ENCODE measurements at places on chromosomes 4 and X.

GRCh38 chr4:165630671-165631070 is 242.4 kb upstream of the TLL1 start:
- DNase-seq = no peak

GRCh38 chr4:62275470-62275869 is 1075.3 kb downstream of the ADGRL3 start:
- DNase-seq = no peak

DNA sequence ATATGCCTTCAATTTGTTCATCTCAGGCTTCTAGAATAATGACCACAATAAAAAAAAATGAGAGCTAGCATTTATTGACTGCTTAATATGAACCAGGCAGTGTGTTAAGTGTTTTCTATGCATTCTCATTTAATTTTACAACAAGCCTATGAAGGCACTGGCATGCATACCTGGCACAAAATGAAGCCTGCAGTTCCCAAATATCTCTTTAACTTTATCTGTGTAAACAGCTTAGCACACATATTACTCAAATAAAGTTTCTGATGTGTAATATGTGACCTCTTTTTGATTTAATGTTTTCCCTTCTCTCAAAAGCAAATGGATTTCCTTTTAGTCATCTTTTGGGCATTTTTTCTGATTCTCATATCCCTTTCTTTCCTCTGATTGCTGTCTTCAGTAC is 671.8 kb downstream of the PCDH7 start:
- no peak for DNase-seq

GRCh38 chrX:37347420-37347819 is 1.7 kb upstream of the PRRG1 start:
- peak; percentile 81 for DNase-seq

- DNase-seq = no peak
Observed at GRCh38 chrX:41695426-41695825, 6.7 kb downstream of the GPR34 start.

- DNase-seq = peak; percentile 17
Observed at GRCh38 chrX:56812515-56813105, 83.6 kb downstream of the NBDY start.

- DNase-seq = peak; percentile 2
Observed at GRCh38 chrX:22652596-22652995, 347.2 kb upstream of the DDX53 start.

DNA sequence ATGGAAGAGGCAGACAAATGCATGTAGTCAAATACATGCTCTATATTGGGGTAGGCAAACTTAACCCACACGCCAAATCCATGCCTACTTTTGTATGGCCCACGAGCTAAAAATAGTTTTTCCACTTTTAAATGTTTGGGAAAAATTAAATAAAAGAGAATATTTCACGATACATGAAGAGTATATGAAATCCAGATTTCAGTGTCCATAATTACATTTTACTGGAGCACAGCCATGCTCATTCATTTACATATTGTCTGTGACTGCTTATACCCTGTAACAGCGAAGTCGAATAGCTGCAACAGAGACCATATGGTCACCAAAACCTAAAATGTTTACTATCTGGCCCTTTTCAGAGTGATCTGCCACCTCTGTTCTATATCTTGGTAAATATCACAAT is 257.4 kb upstream of the NOCT start:
- no peak for DNase-seq

DNA sequence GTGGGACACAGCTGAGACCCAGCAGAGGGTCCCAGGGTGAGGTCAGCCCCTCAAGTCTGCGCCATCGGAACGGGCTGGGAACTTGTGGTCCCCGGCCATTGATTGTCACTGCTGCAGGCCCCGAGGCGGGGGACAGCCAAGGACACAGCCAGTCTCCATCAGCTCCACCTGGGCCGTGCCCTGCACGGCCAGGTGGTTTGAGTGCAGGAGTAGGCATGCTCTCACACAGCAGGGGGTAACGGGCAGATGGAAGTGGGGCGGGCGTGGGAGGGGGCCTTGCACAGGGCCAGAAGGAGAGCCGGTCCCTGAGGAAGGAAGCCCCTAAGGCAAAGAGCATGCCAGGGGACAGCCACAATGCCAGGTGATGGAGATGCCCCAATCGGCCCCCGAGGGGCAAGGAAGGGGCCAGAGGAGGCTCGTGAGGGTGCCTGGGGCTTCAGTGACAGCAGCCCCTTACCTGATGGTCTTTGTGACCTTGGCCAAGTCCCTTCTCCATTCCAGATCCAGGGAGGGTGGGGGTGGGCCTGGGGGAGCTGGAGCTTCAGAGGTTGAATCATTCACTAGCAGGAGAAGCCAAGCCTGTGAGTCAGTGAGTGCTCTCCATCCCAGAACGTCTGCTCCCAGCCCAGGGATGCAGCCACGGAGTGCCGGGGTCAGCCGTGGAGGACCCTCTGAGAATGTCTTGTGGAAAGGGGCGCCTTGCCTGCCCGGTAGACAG is 2.3 kb downstream of the ATP2B3 start:
- DNase-seq = no peak

- DNase-seq = no peak
Observed at GRCh38 chrX:13198056-13198761, 121.6 kb downstream of the ATXN3L start.

DNA sequence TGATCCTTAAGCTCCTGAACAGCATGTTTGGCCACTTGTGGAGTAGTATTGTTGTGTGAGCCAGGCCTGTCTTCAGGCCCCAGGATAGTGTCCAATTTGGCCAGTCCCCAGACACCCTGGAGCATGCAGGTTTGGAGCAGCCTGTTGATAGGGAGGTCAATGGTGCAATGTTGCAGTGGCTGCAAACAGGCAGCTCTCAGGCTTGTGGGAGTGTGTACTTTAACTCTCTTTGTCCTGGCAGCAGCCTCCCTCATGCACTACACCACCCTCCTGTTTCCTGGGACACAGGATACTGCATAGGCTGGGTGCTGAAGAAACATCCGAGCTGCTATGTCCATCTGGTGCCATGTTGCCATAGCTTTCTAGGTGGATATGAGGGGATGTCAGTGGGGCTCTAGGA is 24.0 kb downstream of the TECRL start:
- DNase-seq = no peak

DNA sequence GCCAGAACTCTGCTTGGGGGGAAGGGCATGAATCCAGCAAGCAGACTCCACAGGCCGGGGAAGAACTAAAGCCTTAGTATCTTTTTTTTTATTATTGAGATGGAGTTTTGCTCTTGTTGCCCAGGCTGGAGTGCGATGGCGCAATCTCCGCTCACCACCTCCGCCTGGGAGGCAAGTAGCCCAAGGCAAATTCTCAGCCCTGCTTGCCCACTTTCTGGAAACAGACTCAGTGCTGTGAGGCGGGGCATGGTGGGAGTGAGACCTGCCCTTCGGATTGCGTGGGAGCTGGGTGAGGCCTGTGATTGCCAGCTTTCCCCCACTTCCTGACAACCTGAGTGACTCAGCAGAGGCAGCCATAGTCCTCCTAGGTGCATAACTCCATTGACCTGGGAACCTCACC is 348.8 kb downstream of the GASK1B start:
- no peak for DNase-seq

DNA sequence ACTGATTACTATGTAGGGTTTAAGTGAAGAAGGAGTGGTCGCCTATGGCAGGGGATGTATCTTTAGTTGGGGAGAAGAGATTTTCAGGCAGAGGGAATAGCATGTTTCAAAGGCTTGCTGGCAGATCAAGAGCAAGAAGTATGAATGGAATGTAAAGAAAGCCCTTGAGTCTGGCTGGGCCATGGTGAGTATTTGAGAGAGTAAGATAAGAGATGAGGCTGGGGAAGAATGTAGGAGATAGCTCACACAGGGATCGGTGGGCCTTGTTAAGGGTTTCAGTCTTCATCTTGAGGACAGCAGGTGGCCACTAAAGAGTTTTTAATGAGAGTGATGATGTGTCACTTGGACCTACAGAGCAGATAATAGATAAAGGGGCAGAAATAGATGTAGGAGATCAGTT is 319.1 kb upstream of the RPS6KA3 start:
- no peak for DNase-seq

- peak; percentile 79 for DNase-seq
Observed at GRCh38 chr4:139018971-139019758, 3.6 kb downstream of the NOCT start.

DNA sequence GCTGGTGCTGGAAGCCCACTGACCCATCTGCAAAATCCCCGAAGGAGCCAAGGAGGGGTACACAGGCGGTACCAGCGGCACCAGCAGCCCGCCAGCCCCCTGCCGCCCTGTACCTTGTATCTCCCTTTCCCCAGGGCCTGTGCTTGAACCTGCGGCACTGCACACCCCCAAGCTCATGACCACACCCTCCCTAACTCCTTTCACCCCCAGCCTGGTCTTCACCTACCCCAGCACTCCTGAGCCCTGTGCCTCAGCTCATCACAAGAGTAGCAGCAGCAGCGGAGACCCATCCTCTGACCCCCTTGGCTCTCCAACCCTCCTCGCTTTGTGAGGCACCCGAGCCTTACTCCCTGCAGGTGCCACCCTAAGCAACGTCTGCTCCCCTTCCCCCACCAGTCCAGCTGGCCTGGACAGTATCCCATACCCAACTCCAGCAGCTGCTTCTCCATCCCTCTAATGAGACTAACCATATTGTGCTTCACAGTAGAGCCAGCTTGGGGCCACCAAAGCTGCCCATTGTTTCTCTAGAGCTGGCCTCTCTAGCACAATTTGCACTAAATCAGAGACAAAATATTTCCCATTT is 94.9 kb downstream of the LARP1B start:
- no peak for DNase-seq

GRCh38 chr4:145497199-145498149 is 15.8 kb downstream of the SMAD1 start:
- no peak for DNase-seq

- DNase-seq = no peak
Observed at GRCh38 chrX:106905064-106905708, 2.0 kb upstream of the RIPPLY1 start.

GRCh38 chr4:112552668-112553067 is 36.7 kb upstream of the NEUROG2 start:
- peak; percentile 53 for DNase-seq

DNA sequence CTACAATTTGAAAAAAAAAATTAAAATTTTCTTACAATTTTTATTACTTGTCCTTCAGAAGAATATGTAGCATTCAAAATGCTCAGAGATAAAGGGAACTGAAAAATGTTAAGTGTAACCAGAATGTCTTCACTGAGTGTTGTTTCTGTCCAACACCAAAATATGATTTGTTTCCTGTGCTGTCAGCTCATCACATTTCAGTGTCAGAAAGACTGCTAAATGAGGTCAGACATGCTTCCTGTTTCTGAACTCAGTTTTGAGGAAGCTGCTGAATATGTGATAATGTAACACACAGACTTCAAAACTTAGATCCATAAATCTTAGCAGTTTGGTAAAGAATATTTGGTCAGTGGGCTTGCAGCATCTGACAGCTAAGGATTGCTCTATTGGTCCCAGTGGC is 1849.7 kb downstream of the PCDH7 start:
- DNase-seq = no peak

GRCh38 chr4:73070074-73070390 is 516 bp upstream of the COX18 start:
- no peak for DNase-seq

GRCh38 chr4:73068491-73069337 is 802 bp downstream of the COX18 start:
- DNase-seq = no peak

GRCh38 chrX:38318196-38318595 is 9.1 kb downstream of the RPGR start:
- no peak for DNase-seq

GRCh38 chrX:108307132-108308085 is 130.8 kb downstream of the COL4A6 start:
- no peak for DNase-seq

GRCh38 chrX:70096052-70096451 is 33.8 kb downstream of the OTUD6A start:
- no peak for DNase-seq

DNA sequence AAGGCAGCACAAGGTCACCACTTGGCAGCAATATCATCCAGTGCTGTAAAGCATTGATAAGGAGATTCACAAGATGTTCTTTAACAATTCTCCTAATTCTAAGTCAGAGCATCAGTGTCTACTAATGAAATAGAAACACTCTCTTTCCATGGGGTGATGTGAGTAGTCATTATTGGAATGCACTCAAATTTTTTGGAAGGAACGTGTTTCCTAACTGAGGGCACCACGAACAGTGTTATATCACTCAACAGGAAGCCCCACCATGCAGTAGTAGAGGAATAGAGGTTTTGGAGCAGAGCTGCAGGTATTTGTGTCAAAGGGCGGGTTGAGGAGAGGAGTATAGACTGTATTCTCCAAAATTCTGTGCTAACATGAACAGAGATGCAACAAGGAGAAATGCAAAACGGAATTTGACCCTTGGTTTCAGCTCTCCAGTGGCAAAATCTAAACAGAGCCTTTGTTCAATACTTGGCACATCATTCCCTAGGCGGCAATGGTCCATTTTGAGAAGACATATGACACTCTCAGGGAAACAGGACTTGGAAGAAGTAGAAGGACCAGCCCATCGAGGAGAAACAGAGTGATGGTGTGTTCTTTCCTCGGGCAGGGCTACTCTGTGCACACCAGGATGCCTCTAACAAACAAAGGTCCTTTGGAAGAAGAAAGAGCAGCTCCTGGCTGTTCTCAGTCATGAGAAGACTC is 98.9 kb downstream of the CPEB2 start:
- DNase-seq = no peak

GRCh38 chr4:55272589-55272988 is 73.5 kb upstream of the SRD5A3 start:
- DNase-seq = no peak

DNA sequence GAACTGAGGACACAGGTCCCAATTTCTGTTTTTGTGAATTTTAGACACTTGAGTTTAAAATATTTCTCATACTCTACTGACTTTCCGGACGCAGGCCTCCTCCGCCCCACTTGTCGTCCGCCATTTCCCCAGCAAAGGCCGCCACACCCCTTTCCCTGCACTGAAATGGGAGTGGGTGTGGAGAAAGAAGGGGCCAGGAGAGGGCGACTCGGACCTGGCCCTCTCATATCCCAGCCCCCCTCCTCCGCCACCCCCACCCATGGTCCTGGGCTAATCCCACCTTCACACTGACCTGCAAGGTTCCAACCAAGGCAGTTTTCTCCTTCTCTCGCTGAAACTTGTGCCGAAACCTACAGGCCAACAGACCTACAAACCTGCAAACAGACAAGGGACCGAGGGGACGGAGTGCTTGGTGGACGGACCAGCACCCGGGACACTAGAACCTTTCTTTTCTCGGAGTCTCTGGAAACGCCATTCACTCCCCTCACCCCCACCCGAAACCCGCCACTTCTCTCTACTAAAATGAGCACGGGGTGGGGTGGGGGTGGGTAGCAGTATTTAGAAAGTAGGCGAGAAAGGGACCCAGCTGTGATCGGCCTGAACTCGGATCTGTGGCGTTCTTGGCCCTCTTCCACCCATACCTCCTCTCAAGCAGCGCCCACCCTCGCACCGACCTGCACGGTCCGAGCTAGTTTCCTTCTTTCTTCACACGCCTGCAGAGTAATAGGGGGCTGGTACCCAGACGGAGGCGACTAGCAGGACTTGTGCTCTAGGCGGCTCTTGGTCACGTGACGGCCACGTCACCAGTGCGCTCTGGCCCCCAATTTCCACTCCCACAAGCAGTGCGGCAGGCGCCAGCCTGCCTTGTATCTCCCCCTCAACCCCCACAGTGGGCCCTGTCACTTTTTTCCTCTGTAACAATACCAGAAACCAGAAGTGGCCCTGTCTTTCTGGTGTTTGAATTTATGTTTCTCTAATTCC is at the start of gene ARMCX6:
Gene ARMCX6, minus strand, starts transcription at position 790 of the 981 bp plus-strand sequence. CDS start 1,380 bp downstream, outside the sequence.
- DNase-seq = peak; percentile 75
